Epithelial cell of alveolus of lung (primary cell): ENCODE measurements at places on chromosomes 3 and 15. TPM values are rescaled to one million over a fixed set of nuclear protein-coding genes. Genes with fewer than 3 reads are reported as not detected.

Gene C3orf49
- not detected in 2 replicates for total RNA-seq

Gene TMIE
- total RNA-seq, result 7.3 TPM in 1 of 2 replicates, not detected in the other

Gene KLF13
- total RNA-seq, result 38.4 and 42.1 TPM in 2 replicates

Gene CADPS
- 1.9 and 5.6 TPM in 2 replicates for total RNA-seq

Gene SLC51B
- total RNA-seq, result 0.65 and 8.3 TPM in 2 replicates

Gene STRIT1
- not detected in 2 replicates for total RNA-seq

Gene IGSF11
- total RNA-seq, result not detected in 2 replicates

Gene SLC9C1
- total RNA-seq, result 0.26 TPM in 1 of 2 replicates, not detected in the other

Gene MASP1
- total RNA-seq, result 1.8 and 2.3 TPM in 2 replicates

Gene TMEM212
- not detected in 2 replicates for total RNA-seq

Gene TERC
- total RNA-seq, result 234 and 424 TPM in 2 replicates

Gene SLC22A14
- 0.40 TPM in 1 of 2 replicates, not detected in the other for total RNA-seq

Gene CAMK1
- 24.8 and 31.1 TPM in 2 replicates for total RNA-seq
